ENCODE measurements at places on chromosomes 6 and 20. TPM values are rescaled to one million over a fixed set of nuclear protein-coding genes. Genes with fewer than 3 reads are reported as not detected.
A peak's percentile ranks its signal among the peaks of the same experiment; 100 is the strongest.

GRCh38 chr6:33587529-33587928 is 7.5 kb upstream of the BAK1 start:
- no peak for DNase-seq

- no peak for DNase-seq
These were observed 250.5 kb upstream of the AFDN start for GRCh38 chr6:167576050-167576741.

The FLRT3 gene
- 5.3 TPM for total RNA-seq

DNA sequence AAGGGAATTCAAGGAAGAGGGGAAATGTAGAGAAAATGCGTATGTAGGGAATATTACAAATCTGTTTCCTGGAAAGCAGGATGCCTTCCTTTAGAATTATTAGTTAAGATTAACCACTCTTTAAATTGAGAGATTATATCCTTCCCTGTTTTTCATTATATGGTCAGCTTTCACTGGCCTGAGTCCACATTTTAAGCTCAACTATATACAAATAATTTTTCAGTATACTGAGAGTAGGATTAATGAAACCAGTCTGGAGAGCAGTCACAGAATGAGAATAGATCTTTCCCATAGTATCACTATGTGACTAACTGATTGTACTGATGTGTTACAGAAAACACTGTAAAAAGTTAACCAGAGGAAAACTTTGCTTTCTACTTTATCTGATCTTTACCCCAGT is 306.3 kb downstream of the LAMA2 start:
- DNase-seq, result no peak

- no peak for DNase-seq
These were observed 5.1 kb upstream of the GTSF1L start for GRCh38 chr20:43731927-43732326.

The GPSM3 gene
- total RNA-seq, result 2.8 TPM

- DNase-seq, result peak; percentile 57
These were observed 120.2 kb downstream of the MBOAT1 start for GRCh38 chr6:20092071-20092566.

GRCh38 chr20:62377064-62377461 is 9.8 kb upstream of the RPS21 start:
- no peak for DNase-seq

The NMBR gene
- not detected for total RNA-seq

The BPIFA1 gene
- total RNA-seq, result not detected

GRCh38 chr20:31719644-31720485 is 2.8 kb downstream of the BCL2L1 start:
- DNase-seq, result peak; percentile 56

DNA sequence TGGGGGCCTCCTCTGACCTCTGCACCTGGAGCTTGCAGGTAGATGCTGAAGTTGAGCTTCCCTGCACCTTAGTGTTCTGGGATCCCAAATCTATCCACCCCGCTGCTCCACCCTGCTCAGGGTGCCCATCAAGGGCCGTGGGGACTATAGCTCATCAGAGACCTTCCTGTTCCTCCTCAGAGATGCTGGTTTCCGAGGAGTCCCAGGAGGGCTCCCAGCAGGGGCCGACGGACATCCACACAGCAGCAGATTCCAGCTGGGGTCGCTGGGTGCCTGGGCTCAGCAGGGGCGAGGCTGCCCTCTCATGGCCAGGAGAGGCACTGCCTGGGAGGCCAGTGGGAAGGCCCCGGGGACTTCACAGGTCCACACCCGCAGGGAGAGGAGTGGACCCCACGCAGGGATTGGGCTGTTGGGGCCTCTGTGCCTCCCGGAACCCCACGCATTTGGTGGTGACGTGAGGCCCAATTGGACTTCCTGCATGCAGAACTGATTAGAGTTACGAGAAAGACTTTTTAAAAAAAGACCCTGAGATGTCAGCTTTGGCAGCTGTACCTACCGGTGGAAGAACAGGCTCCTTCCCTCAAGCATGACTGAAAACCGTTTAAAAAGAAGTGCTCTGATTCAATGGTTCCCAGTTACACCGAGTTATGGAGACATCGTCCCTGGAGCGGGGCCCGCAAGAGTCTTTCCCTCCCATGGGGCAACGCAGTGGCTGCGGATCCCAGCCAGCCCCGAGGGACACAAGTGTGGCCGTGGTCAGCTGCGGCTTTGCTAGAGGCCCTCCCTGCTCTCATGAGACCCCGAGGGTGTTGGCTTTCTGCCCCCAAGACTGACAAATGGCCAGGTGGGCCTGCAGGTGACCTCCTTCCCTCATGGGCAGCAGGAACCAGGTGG is 25.3 kb upstream of the SLCO4A1 start:
- DNase-seq, result peak; percentile 97

GRCh38 chr6:142014515-142014914 is 118.2 kb upstream of the GJE1 start:
- peak; percentile 36 for DNase-seq

DNA sequence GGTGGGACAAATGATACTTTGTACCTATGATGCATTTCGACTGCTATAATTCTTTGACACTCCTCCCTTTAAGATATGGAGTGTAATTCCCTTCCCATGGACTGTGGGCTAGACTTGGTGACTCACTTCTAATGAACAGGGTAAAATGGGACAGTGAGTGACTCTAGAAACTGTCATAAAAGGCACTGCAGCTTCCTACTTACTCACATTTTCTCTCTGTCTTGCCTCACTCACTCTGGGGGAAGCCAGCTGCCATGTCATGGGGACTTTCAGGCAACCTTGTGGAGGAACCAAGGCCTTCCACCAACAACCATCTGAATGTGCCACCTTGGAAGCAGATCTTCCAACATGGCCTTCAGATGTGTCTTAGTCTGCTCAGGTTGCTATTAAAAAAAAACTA is 12.9 kb upstream of the GFOD1 start:
- DNase-seq, result no peak

DNA sequence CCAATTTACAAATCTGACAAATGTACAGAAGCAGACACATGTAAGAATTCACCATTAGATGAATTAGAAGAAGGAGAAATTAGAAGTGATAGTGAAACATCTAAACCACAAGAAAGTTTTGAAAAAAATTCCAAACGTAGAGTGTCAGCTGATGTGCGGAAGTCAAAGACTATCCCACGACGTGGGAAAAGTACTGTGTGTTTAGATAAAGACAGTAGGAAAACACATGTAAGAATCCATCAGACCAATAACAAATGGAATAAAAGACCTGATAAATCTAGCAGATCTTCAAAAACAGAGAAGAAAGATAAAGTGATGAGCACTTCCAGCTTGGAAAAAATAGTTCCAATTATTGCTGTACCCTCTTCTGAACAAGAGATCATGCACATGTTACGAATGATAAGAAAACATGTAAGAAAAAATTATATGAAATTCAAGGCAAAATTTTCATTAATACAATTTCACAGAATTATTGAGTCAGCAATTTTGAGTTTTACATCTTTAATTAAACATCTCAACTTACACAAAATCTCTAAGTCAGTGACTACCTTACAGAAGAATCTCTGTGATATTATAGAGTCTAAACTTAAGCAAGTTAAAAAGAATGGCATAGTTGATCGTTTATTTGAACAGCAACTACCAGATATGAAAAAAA is 28.1 kb upstream of the GJA10 start:
- no peak for DNase-seq

GRCh38 chr6:6331393-6331792 is 10.9 kb upstream of the F13A1 start:
- DNase-seq, result no peak

GRCh38 chr6:106083618-106084017 is 2.5 kb upstream of the PRDM1 start:
- no peak for DNase-seq

The HRH3 gene
- total RNA-seq, result 0.15 TPM

GRCh38 chr6:34717466-34717865 is 20.9 kb upstream of the ILRUN start:
- DNase-seq, result no peak

DNA sequence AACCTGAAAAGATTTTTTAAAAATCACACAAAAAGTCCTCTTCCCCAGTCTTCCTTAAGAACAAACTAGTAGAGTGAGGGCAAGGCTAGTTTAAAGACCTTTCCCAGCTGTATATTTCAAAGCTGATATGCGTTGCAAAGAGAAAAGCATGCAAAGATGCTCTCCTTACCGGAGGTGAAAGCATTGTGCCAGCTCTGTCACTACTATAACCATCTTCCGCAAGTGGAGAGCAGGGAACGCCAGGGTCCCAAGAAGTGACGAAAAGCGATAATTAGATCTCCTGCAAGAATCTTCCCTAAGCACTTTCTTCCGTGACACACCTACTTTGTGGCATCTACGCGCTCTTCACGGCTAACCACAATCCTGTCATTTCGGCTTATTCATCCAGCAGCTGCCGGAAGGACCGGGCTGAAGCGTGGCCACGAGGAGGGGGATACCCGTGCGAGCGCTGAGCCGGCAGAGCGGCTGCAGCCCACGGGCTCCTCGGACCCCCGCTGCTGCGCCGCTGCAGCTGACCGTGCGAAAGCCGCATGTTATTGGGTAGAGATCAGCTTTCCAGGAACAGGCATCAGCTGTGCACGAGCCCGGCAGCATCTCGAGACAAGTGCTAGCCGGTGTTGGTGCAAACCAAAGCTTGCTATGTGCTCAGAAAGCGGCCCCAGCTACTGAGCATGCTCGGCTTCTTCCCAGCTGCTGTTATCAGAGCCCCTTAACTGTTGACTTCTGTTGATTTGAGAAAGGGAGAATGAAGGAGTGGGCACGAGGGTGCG is 57.2 kb upstream of the ARHGAP18 start:
- peak; percentile 97 for DNase-seq

- DNase-seq, result no peak
These were observed 35.3 kb downstream of the TMEM181 start for GRCh38 chr6:158595223-158595622.

DNA sequence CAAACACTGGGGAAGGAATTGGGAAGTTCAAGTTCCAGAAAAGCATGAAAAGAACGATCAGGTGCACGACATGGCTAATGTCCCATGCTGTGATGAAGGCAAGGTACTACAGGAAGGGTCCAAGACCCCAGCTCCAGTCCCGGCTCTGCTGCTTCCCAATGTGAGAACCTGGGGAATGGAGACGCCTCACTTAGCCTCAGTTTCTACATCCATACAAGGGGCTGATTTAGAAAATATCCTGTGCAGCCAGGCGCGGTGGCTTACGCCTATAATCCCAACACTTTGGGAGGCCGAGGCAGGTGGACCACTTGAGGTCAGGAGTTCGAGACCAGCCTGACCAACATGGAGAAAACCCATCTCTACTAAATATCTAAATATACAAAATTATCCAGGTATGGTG is 80.7 kb upstream of the NFATC2 start:
- no peak for DNase-seq

DNA sequence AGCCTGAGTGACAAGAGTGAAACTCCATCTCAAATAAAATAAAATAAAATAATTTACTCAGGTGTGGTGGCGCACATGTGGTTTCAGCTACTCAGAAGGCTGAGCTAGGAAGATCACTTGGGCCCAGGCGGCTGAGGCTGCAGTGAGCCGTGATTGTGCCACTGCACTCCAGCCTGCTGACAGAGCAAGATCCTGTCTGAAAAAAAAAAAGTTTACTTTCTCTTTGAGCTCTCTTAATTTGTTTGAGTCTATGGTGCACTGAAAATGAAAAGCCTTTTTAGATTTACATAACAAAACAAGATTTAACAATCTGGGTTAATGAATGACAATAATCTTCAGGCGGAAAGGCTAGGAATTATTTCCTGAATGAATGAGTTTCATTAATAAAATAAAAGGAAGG is 23.3 kb upstream of the NHSL1 start:
- DNase-seq, result no peak

- DNase-seq, result no peak
These were observed 96.1 kb downstream of the MAFB start for GRCh38 chr20:40592941-40593340.

The PROKR2 gene
- not detected for total RNA-seq

DNA sequence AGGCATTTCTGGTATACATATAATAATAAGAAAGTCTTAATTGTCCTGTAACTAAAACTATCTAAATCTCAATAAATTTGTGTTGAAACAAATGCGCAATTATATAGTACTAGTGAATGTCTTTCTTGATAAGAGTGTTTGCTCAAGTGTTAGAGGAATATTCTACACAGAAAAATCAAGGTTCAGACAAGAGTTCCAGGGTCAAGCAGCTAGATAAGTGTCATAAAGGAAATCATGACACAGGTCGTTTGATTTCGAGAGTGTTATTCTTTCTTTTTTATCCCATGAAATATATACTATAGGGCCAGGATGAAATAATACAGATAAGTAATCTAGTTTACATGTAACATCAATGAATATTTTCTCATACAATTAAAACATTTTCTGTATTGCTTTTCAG is 366.1 kb downstream of the UTRN start:
- DNase-seq, result no peak

The SLC35D3 gene
- total RNA-seq, result 0.06 TPM

- no peak for DNase-seq
These were observed at the start of gene TNFRSF6B for GRCh38 chr20:63696628-63697356. Gene TNFRSF6B, plus strand, starts transcription at chr20:63696652. Its CDS starts 116 bp downstream, at chr20:63696768.

DNA sequence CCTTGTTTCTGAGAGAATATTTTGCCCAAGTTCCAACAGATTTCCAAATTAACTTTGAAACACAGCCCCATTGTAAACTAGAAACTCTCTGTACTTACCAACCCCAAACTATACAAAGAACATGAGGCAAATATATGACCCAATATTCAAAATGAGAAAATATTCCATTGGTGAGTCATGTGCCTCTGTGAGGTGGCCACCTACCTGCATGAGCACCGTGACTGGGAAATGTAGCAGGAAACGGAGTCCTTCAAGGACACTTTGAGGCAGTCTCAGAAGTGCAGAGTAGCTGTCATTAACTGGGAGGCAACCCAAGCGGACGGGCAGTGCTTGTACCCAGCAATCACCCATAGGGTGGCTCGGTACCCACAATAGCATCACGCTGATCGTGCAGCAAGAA is 335.5 kb upstream of the NOX3 start:
- no peak for DNase-seq

- no peak for DNase-seq
These were observed 21.0 kb downstream of the EPB41L1 start for GRCh38 chr20:36175475-36175995.

DNA sequence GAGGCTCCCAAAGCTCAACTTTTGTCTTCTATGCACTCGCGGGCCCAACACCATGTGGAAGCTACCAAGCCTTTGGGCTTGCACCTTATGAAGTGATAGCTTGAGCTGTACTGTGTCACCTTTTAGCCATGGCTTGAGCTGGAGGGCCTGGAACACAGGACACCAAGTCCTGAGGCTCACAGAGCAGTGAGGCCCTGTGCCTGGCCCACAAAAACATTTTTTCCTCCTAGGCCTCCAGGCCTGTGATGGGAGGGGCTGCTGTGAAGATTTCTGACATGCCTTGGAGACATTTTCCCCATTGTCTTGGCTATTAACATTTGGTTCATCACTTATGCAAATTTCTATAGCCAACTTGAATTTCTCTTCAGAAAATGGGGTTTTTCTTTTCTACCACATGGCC is 96.5 kb downstream of the MMUT start:
- DNase-seq, result no peak

DNA sequence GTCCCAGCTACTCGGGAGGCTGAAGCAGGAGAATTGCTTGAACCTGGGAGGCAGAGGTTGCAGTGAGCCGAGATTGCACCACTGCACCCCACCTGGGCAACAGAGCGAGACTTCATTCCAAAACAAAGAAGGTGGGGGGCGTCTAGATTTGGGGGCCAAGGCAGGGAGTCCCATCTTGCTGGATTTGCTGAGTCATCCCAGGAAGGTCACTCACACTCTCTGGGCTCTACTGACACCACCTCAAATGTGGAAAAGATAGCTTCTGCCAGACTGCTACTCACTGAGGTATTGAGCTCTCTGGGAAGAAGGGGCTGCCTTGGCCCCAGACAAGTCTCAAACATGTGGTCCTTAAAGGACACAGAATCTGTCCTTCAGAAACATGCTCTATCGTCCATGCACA is 74.3 kb downstream of the RIPOR3 start:
- no peak for DNase-seq

GRCh38 chr20:52446421-52447224 is 255.0 kb upstream of the ZFP64 start:
- peak; percentile 26 for DNase-seq

The MAP7 gene
- 0.06 TPM for total RNA-seq
